NCI-H446 treated with DMSO at 0.1 percent for 48 hours (cell line): ENCODE measurements at places on chromosomes 16 and 17.

DNA sequence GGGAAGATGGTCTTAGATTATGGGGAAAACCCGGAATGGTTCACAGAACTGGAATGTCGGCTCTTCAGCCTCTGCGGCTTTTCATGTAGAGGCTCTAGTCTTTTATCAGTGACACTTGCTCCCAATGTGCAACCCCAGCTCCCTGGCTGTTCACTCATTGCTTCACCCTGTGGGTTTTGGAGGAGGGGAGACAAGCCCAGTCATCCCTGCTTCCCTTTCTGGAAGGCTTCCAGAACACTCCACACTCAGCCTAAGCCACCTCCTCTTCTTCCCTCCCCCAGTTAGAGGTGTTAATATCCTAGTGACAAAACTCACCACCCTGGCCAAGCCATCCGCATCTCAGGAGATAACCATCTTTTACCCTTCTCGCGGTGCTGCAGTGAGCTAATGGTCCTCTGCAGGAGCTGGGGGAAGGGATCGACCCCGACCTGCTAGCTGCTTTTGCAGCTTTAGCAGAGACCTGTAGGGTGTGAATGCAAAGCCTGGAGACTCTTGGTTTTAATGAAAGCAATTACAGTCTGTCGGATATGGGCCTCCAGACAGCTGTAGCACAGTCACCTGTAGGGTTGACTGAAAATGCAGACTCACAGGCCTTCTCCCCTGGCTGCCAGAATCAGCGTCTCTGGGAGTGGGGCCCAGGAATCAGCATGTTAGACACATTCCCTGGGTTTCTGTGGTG is 24.3 kb upstream of the LASP1NB start:
- DNase-seq, result no peak

DNA sequence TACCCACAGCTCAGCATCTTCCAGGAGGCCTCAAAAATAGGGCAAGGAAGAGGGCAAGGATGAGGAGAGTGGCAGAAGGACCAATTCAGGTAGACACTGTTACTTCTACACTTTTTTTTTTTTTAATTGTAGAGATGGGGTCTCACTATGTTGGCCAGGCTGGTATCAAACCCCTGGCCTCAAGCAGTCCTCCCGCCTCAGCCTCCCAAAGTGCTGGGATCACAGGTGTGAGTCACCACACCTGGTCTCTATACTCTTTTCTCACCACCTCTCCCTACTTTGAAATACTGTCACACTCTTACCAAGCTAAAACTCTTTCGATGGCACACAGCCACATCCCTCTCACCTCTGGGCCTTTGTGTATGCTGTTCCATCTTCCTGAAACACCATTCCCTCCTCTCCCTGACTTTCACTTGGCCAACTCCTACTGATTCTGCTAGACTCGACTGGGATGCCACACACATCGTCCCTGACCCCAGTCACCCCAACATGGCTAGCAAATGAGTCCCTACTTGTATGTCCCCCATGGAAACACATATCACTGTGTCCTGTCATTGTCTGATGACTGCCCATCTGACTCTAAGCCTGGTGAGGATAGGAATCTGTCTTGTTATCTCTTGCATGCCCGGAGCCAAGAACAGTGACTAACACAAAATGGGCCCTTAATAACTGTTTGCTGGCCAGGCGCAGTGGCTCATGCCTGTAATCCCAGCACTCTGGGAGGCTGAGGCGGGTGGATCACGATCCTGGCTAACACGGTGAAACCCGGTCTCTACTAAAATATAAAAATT is 7.2 kb upstream of the SLC43A2 start:
- DNase-seq, result no peak

DNA sequence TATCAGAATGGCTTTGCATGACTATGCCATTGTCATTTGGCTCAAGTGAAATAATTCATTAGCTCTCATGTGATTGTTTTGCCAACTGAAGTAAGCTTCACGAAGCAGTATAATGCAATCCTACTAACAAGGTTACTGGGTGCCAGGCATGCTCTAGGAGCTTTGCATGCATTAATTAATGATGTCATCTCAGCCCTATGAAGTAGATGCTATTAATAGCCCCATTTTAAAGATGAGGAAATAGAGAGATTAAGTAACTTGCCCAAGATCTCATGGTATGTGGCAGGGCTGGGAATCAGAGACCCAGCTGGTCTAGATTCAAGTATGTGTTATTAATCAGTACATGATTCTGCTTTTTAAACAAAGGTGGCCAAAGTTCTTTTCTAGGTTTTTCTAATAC is 14.1 kb downstream of the KRT39 start:
- no peak for DNase-seq

- DNase-seq, result no peak
Measured at GRCh38 chr17:30905742-30906100, 317 bp downstream of the TEFM start.

DNA sequence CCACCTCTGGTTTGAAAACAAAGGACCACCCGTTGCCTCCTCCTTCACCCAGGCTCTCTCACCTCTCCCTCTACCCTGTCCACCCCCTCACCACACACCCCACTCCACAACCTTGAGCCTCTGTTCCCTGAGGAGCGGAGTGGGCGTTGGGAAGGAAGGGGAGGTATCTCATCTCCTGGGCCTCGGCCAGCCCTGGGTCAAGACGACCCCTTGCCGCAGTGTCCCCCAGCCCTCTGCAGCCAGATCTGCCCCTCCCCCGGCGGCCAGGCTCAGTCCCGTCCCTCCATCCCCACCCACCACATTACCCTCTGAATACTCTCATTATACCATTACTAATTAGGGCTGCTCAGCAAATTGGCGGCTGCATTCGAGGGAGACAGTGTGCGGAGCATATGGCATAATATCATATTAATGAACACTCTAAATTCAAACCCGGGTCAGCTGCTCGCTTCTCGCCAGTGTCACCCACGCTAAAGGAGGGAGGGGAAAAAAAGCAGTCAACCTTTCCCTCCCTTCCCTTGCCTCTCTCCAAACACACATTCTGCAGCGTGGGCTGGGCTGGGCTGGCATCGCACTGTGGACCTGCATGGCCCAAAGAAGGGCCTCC is 123.2 kb upstream of the LHX1 start:
- no peak for DNase-seq

DNA sequence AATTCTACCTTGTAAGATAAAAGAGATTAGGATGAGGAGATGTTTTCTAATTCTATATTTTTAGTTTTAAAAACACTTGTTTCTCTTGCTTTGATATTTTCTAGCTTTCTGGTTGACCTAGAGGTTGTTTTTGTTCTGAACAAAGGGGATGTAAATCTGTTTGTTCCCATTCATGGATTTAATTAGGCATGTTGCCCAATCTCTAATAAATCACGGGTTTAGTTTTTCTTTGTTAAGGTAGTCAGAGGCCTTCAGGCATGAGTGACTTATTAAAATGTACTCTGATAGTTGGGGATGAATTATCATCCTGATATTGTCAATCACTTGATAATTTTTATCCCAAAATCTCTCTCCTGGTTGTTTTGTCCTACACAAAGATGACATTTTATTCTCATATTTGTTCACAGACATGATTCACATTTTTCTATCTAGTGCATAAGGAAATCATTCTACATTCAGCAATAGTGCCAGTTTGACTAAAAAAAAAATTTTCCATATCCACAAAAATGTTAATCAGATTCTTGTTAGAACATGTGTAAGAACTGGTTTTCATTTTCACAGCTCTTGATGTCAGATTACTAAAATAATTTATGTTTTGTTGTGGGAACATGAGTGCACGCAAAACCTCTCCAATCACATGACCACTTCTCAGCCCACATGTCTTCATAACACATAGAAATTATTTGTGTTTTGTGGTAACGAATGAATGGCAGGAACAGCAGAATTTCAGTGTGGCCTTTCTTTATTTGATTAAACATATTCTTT is 95.7 kb upstream of the AKTIP start:
- DNase-seq, result no peak
